ENCODE measurements at places on chromosomes 7 and 10.

DNA sequence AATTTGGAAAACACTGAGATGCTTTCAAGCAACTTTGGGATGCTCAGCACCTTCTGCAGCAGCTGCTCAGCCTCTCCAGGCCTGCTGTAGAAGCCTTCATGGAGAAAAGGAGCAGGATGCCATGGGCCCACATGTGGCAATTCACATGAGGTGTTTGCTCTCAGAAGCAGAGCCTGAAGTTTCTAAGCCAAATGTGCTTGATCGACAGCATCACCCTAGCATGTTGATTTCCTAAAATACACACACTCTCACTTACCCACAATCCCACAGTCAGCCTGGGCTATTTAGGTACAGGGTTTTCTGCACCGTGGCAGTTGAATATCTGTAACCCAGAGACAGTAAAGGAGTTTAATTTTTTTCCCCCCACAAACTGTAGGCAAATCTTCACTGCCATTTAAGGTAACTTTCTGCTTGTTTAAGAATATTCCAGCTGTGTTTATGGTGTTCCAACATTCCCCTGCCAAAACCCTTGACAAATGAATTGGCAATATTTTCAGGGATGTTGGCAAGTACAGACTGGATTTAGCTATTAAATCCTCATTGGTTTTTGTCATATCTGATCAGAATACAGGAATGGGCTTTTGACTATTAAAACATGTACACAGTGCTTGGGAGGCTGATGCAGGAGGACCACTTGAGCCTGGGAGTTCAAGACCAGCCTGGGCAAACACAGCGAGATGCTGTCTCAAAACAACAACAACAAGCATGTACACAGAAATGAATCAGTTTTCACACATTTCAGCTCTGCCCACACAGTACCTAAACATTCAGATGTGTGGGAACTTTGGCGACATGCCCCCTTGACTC lies 244.2 kb downstream of the CELF2 start:
- DNase-seq = no peak

DNA sequence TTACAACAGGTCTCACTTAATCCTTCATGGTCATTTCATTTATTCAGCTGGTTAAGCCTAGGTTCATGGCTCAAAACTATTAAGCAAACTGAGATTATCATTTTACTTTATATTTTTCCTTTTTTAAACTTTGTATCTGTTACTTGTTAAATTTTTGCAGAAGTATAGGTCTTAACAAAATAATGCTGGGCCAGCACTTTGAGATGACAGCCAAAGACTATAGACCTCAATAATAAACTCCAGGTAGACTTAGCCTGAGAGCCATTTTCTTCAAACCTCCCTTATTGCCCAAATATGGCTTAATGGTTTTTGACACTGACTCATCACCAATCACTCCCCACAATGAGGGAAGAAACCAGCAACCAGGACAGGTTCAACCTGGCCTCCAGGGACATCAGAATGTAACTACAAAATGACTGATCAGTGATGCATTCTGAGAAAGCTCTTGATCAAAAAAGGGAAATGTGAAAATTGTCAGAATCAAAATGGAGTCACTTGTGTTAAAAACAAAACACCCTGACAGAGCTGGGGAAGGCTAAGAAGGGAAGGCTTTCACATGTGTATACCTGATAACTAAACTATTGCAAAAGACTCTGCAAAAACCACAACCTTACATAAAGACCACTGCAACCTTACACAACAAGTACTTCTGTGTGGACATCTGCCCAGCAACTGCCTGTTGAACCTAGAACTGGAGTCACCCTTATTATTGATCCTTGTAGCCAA lies 2.1 kb upstream of the CCDC126 start:
- no peak for DNase-seq

GRCh38 chr7:92973974-92974373 lies 137.6 kb upstream of the CDK6 start:
- no peak for DNase-seq

- DNase-seq = no peak
Observed at GRCh38 chr10:725786-726185, 36.3 kb upstream of the DIP2C start.

DNA sequence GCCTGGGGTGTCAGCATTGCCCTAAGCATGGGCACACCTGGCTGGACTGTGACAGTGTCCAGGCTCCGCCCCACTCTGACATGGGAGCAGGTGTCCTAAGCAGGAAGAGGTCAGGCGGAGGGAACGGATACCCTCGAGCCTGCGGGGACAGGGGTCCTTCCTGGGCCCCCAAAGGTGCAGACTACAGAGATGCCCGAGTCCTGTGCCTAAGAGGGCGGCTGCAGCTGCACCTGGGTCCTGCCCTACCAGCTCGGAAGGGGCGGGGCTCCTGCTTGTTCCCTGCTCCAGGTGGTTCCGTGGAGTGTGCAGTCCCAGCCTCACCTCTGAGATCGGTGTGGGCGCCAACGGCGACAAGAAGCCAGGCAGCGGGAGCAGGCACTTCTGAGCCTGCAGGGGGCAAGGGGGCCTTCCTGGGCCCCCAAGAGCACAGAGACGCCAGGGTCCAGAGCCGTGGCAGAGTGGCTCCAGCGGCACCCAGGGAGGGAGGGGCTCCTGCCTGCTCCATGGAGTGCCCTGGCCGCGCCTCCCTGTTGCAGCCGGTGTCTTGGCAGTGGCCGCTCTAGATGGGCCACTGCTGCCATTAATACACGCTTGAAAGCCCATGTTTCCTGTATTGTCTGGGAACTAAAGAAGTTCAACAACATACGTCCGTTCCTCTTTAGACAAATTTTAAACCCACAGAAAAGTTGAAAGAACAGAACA lies 64.5 kb upstream of the CACNA2D1 start:
- DNase-seq = no peak

- no peak for DNase-seq
Observed at GRCh38 chr7:151722533-151722932, 154.4 kb downstream of the PRKAG2 start.

DNA sequence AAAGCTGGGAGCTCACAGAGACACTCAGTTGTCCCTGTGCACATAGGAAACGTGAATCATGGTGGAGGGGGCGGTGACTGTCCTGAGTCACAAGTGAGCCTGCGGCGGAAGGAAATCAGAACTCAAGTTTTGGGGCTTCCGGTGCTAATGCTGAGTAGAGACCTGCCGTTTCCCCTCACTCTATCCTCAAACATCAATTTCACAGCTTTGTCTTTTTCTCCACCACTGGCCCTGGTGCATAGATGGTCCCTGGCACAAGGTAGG lies 21.9 kb downstream of the ADCYAP1R1 start:
- no peak for DNase-seq

DNA sequence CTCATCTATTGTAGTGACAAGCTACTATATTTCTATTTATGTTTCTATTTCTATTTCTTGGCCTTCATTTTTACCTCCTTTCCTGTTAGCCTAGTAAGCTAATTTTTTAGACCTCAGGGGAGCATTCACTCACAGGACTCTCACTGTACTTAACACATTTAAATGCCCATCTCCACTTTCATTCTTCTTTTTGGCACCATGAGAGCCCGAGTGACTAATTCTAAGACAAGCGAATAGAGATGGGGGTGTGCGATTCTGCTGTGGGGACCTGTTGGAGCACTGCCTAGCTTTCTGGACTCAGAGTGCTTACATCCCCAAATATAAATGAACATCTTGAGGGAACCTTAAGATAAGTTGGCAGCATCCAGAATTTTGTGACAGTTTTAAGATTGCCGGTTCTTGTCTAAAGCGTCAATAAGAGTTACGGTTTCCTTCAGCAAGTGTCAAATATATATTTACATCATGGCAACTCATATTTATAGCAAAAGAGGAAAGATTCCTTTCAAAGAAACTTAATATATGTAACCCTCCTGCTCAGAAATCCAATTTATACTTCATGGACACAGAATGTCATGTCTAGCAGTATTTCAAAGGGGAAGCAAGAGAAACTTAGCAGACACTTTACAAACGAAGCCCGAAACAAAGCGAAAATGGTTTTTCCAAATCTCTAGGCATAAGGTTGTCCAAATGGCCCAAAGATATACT lies 54.1 kb upstream of the AFAP1L2 start:
- no peak for DNase-seq

DNA sequence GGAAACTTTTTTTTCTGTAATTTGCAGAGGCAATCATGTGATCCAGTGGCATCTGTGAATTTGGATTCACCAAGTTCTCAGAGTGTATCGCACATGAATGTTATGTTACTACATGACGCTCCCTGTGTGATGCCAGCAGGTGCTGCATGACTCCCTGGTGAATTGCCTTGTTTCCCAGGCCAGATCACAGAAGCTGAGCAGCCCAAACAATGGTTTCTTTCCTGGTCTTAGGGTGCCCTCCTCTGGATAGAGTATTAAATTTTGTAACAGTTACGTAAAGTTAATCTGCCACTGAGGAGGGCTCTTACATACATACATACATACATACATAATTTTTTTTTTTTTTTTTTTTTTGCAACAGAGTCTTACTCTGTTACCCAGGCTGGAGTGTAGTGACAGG lies 3.6 kb downstream of the ZSCAN21 start:
- DNase-seq = no peak

- DNase-seq = no peak
Observed at GRCh38 chr10:35056686-35057085, 33.5 kb downstream of the CUL2 start.

DNA sequence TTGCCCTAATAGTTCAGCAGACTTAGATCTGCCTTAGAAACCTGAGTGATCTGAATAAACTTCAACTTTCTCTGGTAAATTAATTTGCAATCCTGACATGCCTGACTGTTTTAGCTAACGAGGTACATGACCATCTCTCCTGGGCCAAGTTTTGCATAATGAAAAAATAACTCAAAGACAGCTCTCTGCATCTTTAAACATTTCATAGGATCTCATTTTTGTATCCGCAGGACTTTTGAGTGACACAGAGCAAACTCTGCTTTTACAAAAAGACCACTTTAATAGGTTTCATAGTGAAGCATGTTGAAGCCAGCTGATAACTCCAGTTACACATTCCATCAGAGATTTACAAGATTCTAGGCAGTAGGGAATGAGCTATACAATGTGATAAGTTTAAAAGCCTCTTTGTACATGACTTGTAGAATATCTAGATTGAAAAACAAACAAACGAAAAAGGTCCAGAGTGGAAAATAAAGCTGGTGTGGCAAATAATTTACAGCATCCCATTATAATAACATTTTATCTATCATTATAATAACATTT lies 2.1 kb downstream of the PRKG1 start:
- no peak for DNase-seq

DNA sequence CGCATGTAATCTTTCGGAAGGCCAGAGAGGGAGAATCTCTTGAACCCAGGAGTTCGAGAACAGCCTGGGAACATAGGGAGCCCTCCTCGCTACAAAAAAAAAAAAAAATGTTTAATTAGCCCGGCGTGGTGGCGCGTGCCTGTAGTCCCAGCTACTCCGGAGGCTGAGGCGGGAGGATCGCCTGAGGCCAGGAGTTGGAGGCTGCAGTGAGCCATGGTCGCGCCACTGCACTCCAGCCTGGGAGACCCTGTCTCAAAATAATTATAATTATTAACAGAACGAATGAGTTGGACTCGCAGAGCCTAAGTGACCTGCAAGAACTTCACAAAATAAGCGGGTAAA lies 794 bp downstream of the PCGF6 start:
- DNase-seq = no peak

DNA sequence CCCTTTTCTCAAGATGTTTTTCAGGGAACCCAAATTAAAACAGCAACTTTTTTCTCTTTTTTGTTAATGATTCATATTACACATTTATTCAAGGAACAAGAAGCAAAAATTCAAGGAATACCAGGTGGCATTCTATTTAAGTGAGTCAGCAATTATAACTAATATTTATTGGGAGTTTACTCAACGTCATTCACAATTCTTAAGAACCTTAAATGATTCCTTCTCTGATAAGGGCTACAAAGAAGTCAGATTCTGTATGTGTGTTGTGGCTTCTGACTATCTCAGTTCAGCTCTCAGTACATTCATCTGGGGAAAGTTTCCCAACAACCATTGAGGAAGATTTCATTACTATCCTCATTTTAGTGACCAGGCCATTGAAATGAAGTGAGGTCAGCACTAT lies 470.7 kb upstream of the AKR1E2 start:
- no peak for DNase-seq

GRCh38 chr10:120494313-120494710 lies 37.3 kb downstream of the PLPP4 start:
- no peak for DNase-seq

- no peak for DNase-seq
Observed at GRCh38 chr10:122878799-122879338, 512 bp downstream of the FAM24B start.

DNA sequence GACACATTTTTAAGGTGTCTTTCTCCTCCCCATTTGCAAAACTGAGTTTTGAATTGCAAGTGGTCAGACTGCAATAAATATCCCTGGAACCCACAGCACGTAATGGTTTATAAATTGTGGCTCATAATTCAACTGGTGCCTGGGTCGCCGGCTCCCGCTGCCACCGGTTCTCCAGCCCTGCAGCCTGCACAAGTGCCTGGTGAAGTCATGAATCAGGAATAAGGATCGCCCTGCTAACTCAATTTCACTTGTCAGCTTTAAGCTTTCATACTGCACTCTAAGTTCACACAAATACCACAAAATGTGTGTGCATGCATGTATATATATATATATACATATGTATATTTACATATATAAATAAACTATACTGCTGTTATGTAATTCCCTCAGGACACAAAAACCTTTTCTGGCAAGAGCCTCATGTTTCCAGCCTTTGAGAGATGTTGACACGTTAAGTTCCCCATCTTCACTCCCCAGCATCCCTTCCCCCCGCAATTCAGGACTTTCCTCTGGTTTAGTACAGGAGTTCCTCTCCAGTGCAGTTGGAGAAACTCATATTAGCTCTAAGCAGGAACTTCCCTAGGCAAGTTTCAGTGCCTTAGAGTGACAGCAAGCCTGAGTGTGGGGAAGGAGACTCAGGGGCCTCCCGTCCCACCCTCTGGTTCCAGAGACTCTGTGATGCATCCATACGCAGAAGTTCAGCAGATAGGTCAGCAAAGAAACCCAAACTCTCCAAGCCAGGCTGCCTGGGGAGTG lies 129.2 kb upstream of the UNC5B start:
- no peak for DNase-seq

- DNase-seq = no peak
Observed at GRCh38 chr10:61285749-61286148, 167.4 kb downstream of the TMEM26 start.

GRCh38 chr10:19451937-19452336 lies 364.3 kb upstream of the PLXDC2 start:
- DNase-seq = no peak

- DNase-seq = no peak
Observed at GRCh38 chr7:128000854-128001265, 30.4 kb downstream of the LRRC4 start.

DNA sequence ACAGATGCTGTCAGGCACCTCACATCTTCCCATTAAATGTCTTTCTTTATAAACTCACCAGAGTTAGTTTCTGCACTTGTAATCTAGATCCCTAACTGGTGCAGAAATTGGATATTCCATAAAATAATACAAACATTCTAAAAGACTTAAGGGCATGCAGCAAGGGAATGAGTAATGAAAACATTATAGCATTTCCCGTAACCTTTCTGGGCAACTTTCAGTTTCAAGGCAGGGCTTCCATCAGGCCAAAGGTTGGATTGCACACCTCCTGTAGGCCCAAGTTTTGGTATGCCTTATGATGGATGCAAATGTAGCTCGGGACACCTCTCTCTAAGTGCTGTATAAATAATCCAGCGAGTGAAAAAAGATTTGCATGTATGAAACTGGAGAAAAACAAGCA lies 129.9 kb upstream of the LYZL2 start:
- DNase-seq = no peak

- DNase-seq = no peak
Observed at GRCh38 chr7:21198921-21199320, 229.0 kb upstream of the SP4 start.

Measured in T-helper 22 cell (primary cell).